GF-D8 (cell line): ENCODE measurements at places on chromosomes 1 and 21.

DNA sequence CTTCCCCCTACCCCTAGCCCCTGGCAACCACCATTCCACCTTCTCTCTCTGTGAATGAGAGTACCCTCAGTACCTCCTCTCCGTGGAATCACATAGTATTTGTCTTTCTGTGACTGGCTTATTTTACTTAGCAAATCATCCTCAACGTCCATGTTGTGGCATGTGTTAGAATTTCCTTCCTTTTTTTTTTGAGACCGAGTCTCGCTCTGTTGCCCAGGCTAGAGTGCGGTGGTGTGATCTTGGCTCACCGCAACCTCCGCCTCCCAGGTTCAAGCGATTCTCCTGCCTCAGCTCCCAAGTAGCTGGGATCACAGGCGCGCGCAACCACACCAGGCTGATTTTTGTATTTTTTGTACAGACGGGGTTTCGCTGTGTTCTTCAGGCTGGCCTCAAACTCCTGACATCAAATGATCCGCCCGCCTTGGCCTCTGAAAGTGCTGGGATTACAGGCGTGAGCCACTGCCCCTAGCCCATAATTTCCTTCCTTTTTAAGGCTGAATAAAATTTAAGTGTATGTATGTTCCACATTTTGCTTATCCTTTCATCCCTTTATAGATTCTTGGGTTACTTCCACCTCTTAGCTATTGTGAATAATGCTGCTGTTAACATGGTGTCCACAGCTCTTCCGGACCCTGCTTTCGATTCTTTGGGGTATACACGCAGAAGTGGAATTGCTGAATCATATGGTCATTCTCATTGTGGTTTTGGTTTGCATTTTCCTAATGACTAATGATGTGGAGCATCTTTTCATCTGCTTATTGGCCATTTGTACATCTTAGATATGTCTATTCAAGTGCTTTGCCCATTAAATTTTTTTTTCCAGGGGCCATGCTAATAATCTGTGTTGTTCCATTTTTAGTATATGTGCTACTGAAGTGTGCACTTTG lies 32.3 kb downstream of the ERRFI1 start:
- DNase-seq, result no peak

DNA sequence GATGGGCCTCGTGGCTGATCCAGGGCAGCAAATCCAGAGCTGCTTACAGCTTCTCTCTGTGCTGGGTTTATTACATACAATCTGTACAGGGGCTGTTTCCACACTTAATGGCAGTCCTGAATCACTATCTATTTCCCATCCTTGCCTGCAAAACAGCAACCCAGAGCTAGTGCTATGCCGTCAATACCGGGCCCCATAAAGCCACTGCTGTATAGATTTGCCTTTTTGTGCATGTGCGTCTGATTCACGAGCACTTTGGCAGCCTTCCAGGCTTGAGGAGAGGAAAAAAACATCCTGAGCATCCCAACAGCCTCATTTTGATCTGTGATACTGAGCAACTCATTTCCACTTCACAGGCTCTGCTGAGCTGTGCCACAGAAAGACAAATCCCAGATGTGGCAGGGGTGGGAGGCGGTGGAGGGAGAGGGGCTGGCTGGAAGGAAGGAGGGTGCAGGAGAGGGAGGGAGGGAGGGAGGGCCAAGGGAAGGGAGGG lies 65.2 kb upstream of the TARBP1 start:
- no peak for DNase-seq

GRCh38 chr1:10050611-10051010 lies 17.9 kb downstream of the UBE4B start:
- no peak for DNase-seq

GRCh38 chr1:8717148-8717547 lies 100.3 kb downstream of the RERE start:
- DNase-seq, result no peak

DNA sequence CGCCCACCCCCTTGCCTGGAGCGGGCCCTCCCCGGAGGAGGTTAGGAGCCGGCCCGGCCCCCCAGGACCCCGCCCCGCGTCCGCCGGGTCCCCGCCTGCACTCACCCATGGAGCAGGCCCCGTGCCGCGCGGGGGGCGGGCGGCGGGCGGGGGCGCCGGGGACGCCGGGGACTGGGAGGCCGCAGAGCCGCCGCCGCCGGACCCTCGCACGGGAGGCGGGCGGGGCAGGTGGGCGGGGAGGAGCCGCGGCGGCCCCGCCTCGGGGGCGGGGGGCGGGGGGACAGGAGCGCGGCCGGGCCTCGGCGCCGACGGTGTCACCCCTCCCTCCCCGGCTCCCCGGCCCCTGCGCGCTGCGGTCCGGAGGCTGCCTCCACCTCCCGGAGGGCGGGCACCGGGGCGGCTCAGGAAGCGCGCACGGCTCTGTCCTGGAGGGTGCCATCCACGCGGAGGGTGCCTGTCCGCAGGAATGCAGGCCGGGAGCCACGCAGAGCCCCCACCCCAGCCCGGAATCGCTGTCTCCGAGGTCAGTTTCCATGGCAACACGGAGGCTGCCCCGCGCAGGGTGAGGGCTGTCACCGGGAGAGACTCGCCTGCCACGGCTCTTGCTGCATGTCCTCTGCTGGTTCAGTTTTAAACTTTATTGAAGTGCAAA lies 5.9 kb upstream of the PLEKHG5 start:
- no peak for DNase-seq

DNA sequence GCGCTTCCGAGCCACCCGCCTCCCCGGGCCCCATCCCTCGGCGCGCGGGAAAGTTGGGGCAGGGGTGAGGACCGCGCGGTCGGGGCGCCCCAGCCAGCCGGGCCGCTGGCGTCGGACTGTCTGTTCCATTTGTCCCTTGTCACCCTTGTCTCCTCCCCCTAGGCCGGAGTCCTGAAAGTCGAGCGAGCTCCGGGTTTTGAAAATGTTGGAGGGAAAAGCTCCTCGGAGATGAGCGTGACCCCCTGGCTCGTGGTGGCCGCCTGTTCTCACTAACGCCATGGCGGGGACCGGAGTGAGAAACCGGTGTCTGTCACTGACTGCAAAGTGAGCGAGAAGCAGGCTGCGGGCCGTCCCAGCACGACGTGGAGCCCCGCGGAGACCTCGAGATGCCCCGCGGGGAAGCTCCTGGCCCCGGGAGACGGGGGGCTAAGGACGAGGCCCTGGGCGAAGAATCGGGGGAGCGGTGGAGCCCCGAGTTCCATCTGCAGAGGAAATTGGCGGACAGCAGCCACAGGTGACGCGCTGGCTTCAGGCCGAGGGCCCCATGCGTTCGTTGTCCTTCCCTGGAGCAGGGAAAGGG lies 491 bp downstream of the PER3 start:
- no peak for DNase-seq

GRCh38 chr1:1254667-1254998 lies 8.1 kb upstream of the C1QTNF12 start:
- DNase-seq, result no peak

DNA sequence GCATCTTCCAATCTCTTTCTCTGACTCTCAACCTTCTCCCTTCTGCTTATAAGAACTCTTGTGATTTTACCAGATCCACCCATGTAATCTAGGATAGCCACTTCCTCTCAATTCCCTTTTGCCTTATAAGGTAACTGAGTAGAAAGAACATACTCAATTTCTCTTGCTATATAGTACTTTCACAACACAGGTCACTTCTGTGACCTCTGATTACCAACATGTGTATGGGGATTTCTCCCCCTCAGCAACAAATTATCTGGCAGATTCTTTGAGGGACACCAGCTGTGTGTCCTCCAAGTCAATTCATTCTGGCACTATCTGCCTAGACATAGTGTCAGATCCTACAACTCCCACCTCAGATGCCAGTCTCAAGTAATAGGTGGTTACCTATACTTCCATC lies 62.5 kb downstream of the IL23R start:
- DNase-seq, result no peak

DNA sequence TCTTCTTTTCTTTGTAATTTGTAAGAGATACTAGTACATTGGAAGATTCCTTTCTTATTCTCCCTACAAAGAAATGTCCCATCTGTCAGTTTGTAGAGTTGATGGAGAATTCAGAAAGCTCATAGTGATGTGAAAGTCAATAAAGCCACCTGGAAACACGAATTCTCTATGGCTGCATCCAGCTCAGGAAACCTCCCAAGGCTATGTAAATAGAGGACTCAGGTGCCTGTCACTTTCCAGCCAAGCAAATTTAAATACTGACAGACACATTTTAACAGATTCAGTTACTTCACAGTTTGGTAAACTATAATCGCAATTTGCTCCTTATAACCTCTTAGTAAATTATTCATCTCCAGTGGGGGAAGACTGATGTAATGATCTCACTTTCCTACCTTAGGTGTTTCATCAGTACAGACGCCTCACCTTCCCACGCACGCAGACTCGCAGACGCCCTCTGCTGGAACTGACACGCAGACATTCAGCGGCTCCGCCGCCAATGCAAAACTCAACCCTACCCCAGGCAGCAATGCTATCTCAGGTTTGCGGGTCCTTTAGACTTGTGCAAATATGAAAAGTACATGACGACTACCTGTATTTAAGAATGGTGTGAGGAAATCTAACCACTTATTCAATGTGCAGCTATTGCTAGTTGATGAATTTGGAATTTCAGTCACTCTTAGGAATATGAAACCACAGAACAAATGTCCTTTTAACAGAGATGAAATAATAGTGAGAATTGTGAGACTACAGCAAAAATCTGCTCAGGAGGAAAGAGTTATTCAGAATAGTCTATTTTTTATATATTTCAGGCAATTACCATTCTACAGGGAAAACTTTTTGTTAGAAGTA lies 60.6 kb downstream of the PTPRC start:
- DNase-seq, result no peak

DNA sequence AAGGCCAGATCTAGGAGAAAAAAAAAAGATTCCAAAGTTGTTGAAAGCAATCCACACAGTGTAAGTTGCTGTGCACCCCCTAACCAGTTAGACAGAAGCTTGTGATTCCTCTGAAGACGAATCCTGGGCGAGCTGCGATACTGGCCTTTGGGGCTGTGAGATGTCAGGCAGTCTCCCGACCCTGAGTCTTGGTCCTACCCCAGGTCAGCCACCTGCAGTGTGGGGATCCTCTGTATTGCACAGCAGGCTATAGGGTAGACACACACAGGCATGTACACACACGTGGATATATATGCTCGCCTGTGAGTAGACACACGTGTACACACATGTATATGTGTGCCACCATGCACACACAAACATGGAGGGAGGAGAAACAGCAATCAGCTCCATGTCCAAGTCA lies 12.9 kb downstream of the ACTRT2 start:
- no peak for DNase-seq

DNA sequence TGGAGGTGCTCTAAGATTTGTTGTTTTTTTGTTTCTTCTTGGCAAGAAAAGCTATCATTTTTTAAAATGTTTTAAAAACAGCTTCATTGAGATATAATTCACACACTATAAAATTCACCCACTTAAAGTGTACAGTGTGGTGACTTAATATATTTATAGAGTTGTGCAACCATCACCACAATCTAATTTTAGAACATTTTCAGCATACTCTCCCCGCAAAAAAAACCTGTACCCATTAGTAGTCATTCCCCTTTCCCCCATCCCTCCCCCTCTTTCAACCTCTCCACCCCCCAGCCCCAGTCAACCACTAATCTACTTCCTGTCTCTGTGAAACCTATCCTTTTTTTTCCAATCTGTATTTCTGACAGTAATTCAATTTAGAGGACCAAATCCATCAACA lies 30.6 kb downstream of the ZC3H11B start:
- no peak for DNase-seq

- DNase-seq, result no peak
These were observed 28.5 kb downstream of the LRRC8B start for GRCh38 chr1:89553157-89553556.

GRCh38 chr1:40421431-40422384 lies 28.6 kb upstream of the ZFP69B start:
- no peak for DNase-seq

- no peak for DNase-seq
These were observed 254.7 kb downstream of the LRRIQ3 start for GRCh38 chr1:73943270-73943669.

DNA sequence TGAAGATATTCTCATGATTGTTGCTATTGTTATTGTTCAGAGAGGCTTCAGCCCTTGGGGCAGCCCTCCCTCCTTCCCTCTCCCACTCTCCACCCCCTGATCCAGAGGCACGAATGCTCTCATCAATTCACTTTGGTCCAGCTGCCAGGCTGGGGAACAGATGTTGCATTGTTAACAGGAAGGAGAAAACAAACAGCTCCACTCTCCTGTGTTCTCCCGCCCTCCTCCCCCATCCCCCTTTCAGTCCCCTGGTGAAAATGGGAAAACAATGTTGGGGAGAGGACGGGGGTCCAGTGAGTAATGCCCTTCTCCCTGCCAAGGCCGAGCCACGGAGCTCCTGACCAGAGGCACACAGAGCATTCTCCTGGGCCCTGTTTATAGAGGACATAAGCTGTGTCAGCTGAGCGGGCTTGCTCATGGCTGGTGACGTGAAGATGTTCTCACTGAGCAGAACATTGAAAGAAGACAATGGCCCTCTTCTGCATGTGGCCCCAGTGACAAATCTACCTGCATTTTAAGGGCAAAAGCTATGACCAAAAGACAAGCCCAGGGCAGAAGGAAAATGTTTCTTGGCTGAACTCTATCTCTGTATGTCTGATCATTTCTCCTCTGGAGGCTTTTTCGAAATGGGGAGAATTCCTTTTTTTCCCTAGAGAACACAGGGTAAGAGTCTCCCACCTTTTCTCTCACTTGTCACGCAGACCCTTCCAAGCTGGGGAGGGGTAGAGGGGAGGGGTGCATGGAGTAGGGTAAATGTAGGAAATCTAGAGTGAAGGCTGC lies 111.7 kb downstream of the GLUL start:
- DNase-seq, result no peak

DNA sequence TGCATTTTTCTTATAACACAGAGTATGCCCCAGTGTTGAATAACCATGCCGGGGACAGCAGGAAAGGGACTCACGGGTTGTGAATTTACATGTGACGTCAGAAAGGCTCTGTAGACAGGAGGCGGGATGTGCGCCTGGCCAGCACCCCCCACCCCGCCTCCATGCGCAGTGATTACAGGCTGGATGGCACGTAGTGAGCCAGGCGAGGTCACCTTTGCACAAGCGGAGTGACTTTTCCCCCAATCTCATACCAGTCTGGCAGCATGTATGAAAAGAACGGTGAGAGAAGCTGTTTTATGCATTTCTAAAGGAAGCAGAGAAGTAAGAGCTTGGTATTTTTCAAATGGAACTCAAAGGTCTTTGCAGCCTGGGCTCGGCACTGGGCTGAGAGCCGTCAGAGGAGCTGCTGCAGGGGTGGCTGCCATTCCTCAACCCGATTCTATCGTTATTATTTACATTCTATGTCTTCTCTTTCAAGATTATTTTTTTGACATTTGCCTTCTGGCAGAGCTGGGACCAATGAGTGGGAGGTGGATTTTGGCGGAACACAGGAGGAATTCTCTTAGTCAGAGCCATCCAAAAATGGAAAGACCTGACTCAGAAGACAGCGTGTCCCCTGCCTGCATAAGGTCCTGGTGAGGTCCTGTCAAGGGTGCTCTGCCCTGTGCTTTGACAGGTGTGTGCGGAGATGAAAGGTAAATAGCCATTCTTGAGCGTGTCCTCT lies 115.6 kb upstream of the SLC45A1 start:
- no peak for DNase-seq

DNA sequence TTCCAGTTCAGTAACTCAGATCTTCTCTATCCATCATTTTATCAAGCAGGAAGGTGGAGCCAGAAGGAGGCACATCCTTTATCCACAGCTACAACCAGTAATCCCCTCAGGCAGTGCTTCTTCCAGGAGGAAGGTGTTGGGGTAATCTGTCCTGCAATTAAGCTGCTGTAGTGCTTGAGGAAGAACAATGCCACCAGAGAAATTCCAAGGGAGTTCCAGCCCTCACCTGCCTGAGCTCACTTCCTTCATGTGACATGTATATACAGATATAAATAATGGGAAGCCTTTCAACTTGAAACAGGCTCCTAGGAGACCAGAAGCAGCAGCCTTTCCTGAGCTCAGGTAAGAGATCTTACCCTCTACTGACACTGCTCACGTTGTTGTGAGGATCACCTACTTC lies 2.2 kb upstream of the IL20 start:
- DNase-seq, result no peak
